ENCODE measurements at places on chromosomes 6 and 20.
A peak's percentile ranks its signal among the peaks of the same experiment; 100 is the strongest.

- no peak for DNase-seq
These were observed 272.7 kb upstream of the MAP3K7 start for GRCh38 chr6:90859612-90860011.

- no peak for DNase-seq
These were observed 184.1 kb downstream of the TMEM242 start for GRCh38 chr6:157139054-157139708.

- DNase-seq = no peak
These were observed 152.9 kb downstream of the INSM1 start for GRCh38 chr20:20520776-20521175.

DNA sequence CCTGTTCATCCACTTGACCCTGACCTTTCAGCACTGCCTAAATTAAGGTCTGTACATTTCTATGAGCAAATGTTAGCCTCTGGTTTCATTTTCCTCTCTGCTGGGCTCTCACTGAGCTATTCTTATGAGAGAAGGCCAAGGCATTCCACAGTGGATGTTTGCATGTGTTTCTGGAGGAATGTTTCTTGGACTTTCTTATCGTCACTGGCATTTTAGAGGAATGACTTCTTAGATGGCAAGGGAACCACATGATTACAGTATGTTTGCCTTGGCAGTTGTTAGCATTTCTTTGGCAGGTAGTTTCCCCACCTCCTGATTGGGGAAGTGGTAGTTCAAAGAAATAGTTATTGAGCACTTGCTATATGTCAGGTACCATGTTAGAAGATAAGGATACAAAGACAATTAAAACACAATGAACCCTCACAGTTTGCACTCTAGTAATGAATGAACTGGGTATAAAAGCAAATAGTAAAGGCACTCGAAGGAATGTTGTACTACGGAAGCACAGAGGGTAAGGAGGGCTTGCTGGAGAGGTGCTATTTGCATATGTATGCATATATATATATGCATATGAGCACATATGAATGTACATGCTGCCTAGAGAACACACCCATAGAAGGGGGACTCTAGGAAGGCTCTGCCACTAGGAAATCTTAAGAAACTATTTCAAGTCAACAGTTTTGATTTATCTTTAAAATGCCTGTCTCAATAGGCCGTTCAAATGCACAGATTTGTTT is 307.4 kb downstream of the EYA4 start:
- DNase-seq = no peak

- no peak for DNase-seq
These were observed 105.5 kb downstream of the ASCC3 start for GRCh38 chr6:100775667-100776066.

GRCh38 chr6:22925304-22925835 is 356.0 kb downstream of the HDGFL1 start:
- no peak for DNase-seq

DNA sequence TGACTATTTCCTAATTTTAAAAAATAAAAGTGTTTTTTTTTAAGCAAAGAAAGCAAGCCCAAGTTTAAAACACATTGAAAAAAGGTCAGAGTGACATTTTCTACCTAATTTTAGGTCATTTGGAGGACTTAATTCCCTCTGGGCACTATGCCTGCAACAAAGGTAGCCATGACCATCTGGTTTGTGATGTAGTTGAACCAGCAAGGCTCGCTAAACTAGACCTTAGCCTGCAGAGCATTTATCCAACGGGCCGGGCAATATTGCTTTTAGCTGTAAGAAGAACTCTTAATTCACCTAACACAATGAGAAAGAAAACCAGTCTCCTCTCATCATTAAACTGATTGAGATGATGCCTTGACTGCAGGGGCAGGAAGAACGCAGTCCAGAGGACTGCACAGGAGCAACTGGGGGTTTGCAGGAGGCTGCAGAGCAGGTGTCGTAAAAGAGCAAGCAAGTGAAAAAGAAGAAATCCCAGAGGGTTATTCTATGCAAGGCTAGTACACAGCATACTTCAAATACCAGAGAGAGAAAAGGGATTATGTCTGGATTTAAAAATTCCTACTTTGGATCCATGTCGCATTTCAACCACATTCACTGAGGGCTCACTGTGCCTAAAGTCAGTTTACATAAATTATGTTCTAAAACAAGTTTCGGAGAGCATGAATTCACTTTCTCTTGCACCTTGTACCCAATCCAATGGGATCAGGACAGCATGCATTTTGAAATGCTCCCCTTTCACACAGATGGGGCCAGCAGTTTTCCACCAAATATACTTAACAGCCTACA is 12.8 kb downstream of the TRAF3IP2 start:
- no peak for DNase-seq

DNA sequence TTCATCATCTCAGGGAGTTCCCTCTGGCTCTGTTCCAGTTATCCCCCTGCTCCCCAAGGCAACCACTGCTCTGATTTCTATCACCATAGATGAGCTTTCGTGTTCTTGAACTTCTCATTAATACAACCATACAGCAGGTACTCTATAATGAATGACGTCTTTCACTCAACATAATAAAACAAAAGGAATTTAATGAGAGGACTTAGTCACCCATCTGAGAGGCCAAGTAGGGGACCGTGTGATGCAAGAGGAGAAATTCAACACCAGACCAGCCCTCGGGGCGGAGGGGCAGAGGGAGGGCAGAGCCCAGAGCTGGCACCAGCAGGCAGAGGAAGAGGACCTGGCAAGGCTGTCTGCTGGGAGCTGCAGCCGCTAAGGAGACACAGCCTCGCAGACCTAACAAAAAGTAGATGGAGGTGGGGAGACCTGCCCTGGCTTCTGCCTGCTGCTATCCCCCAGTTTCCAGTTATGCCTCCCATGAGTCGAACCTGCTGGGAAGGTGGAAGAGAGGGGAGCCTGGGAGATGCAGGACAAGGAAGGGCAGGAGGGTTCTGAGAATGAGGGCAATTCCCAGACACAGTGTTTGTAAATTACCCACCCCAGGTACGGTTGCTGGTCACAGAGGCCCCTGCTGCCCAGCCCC is 13.8 kb downstream of the CCN5 start:
- DNase-seq = no peak

DNA sequence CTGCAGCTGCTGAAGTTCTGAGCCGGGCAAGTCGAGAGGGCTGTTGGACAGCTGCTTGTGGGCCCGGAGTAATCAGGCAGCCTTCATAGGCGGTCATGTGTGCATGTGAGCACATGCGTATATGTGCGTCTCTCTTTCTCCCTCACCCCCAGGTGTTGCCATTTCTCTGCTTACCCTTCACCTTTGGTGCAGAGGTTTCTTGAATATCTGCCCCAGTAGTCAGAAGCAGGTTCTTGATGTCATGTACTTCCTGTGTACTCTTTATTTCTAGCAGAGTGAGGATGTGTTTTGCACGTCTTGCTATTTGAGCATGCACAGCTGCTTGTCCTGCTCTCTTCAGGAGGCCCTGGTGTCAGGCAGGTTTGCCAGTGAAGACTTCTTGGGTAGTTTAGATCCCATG is 21.2 kb upstream of the MAPK13 start:
- DNase-seq = no peak

- DNase-seq = no peak
These were observed 640 bp downstream of the SAYSD1 start for GRCh38 chr6:39114388-39114703.

DNA sequence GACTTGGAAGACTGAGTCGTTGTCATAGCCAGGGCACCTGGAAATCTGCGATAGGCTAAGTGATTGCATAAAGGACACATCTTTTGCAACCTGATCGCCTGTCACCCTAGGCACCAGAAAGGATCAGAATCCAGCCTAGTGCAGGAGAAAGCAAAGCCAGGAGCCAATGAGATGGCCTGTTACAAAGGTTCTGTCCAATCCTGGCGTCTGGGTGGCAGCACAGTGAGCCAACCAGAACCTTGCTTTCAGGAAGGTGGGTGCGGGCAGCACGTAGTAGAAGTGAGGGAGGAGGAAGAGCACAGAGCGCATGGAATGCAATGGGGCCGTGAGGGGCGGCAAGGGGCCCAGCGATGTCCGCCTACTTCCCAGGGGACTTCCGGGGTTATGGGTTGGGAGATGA is 120.4 kb upstream of the GGTLC1 start:
- no peak for DNase-seq

DNA sequence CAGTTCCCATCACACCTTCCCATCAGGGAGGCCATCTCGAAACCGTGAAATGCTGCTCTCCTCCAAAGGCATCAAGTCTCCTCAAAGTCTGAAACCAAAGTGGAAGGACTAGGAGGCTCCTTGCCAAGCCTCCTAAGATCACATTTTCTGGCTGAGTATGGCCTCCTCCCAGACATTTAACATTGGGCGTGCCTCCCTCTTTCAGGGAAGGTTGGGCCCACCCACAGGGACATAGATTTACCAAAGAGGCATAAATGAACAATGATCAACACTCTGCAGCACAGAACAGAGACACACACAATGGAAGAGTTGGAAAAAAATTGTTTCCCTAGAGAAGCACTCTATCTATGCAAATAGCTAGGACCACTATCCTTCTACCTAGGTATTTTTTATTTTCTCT is 381.8 kb downstream of the MAFB start:
- DNase-seq = no peak

GRCh38 chr6:51396583-51396982 is 577.9 kb downstream of the TFAP2B start:
- DNase-seq = no peak

- DNase-seq = no peak
These were observed 8.3 kb downstream of the FAM110A start for GRCh38 chr20:841568-842546.

DNA sequence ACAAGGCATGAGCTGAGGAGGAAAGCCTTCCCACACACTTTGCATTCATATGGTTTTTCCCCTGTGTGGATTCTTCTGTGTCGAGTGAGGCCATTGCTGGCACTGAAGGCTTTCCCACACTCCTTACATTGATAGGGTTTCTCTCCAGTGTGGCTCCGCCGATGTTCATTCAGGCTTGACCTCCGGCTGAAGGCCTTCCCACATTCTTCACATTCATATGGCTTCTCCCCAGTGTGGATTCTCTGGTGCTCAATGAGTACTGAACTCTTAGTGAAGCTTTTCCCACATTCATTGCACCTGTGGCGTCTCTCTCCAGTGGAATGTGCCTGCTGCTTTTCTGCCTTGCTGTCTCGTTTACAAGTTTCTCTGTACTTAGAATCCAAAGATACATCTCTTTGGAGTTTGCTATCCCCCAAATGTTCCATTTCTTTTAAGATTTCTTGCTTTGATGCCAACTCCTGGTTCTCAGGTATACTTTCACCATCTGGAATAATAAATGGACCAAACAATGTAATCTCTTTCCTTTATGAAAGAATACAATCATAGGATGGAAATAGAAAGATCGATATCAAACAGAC is 9.5 kb downstream of the ZSCAN31 start:
- no peak for DNase-seq

DNA sequence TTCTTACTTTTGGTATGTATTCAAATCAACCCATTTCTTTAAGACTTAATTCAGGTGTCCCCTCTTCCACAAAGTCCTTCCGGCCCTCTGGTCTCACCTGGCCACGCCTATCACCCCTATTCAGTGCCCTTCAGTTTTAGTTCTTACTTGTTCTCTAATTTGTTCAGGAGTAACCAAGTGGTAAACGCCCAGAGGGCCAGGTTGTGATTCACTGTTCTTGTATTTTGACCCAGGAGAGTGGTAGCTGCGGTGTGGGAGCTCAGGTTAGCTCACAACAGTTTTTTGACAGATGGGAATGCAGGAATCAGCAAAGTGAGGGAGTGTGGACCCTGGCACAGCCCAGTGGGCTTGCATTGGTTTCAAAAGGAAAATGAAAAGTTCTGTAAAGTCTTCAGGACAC is 81.7 kb upstream of the RIPOR2 start:
- no peak for DNase-seq

DNA sequence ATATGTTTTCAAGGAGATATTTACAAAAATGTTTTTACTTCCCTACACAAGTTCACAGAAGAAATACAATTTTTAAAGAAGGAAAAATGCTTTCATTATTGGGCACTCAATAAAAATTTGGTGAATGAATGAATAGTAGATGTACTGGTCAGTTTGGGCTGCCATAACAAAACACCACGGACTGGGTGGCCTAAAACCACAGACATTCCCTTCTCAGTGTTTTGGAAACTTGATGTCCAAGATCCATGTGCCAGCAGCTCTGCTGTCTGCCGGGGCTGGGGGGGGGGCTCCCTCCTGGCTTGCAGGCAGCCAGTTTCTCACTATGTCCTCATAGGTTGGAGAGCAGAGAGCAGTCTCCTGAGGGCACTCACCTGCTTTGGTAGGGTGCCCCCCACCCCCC is 62.0 kb downstream of the FAM120B start:
- no peak for DNase-seq

DNA sequence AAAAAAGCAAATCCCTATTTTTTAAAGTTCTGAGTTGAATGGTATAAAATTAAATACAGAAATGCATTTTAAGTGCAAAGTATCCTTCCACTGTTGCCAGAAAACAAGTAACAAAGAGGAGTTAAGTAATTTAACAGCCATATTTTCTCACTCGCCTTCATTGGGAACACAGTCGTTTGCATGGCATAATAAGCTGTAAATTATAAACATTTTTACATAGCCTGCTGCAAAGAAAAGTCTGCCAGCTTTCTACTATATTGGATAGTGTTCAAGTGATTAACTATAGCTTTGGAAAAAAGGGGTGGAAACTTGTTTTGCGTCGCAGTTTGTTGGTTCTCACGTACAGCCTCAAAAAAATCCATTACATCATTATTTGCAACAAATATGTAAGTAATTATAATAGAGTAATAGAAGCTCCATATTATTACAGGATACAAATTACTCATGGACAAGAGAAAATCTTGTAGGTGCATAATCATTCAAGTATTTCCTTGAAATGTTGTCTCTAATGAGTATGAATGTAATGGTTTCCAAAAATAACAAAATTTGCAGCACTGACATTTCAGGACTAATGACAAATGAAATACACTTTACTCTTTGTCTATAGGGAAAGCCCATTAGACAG is 139.3 kb downstream of the PDSS2 start:
- no peak for DNase-seq

- DNase-seq = no peak
These were observed 17.2 kb upstream of the PREX1 start for GRCh38 chr20:48844996-48845395.

DNA sequence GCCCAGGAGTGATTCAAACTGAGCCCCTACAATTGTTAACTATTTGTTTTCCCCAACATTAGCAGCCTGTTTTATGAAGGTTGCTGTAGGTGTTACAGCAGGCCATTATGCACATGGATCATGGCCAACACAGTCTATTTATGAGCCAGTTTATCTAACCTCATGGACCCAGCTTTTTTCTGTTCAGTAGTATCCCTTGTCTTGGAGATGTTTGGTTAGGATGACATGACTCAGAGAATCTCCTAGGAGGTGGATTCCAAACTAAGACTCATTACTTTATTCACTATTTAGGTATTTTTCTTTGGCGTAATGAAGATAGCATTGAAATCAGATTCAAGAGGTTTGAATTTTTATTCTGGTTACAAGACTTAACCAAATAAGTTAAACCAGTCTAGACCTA is 62.8 kb upstream of the TFB1M start:
- DNase-seq = no peak

- DNase-seq = peak; percentile 60
These were observed 45.9 kb upstream of the TAB2 start for GRCh38 chr6:149271348-149272340.

Data from GM13976 (cell line).